ENCODE measurements at places on chromosomes 12 and 14.

GRCh38 chr14:96508900-96509299, 6.7 kb downstream of the PAPOLA start:
- DNase-seq = no peak

GRCh38 chr14:75141967-75142366, 15.1 kb upstream of the NEK9 start:
- no peak for DNase-seq

GRCh38 chr12:65879878-65880277, 55.6 kb downstream of the HMGA2 start:
- DNase-seq = no peak

GRCh38 chr14:103085106-103086091, 1.4 kb downstream of the LBHD2 start:
- DNase-seq = no peak

GRCh38 chr14:22387776-22388241, 201.2 kb downstream of the DAD1 start:
- no peak for DNase-seq

DNA sequence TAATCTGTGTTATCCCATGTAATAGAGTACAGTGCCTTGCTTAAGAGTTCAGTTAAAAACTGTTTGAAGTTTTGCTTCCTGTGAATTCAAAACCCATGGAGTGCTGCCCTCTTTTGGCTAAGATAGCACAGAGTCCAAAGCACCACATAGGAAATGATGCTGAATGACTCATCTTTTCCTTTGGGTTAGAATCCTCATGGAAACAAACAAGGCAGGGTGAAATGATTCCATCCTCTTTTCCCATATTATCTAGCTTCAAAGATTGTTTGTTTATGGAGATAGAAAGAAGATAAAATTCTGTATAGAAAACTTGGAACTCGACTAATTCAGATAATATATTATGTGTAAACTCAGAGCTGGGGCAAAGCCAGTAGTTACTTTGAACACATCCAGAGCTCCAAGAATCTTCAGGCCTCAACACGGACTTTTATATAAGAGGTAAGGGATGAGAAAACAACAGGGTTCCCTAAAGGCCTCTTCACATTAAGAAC, 87.4 kb downstream of the OTOGL start:
- DNase-seq = no peak

GRCh38 chr12:50634379-50634778, 129.5 kb upstream of the ATF1 start:
- DNase-seq = no peak

DNA sequence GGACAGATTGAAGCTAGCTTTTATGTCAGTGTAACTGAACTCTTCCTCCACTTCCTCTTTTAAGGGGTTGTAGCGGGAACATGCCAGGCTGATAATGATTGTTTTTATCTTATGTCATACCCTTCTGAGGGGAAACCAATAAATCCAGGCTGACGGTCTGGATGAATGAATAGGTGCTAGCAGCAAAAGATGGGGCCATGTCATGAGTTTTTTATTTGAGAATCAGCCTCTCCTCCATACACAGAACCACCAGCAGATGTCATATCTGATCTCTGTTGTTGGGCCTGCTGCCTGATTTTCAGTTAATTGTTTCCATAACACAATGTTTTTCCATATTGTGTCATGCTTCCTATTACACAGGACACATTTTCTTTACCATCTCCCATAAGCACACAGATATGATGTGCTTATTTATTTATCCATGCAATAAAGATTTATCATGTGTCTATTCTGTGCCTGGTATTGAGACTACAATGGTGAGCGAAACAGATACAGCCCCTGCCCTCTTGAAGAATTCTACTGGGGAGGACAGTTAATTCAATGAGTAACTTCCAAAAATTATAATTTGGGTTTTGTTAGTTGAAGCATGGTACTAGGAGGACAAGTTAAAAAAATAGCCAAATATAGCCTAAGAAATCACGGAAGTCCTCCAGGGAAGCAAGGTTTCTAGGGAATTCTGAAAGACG, 33.6 kb upstream of the CRY1 start:
- DNase-seq = no peak

DNA sequence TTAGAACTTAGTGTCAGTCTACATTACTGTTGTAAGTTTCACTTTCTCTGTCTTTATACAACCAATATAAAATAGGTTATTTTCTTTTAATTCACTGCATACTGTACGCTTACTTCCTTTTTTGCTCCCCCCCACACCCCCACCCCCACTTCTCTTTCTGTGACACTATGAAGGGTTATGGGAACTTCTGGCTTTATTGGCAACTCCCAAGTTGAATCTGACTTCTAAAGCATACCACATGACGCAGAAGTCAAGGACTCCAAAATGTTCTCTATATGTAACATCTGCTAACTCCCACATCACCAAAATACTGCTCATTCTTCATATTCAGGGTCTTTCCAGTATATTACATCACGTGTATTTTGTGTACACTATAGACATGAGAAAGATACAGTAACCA, 81.2 kb upstream of the ATXN7L3B start:
- no peak for DNase-seq

DNA sequence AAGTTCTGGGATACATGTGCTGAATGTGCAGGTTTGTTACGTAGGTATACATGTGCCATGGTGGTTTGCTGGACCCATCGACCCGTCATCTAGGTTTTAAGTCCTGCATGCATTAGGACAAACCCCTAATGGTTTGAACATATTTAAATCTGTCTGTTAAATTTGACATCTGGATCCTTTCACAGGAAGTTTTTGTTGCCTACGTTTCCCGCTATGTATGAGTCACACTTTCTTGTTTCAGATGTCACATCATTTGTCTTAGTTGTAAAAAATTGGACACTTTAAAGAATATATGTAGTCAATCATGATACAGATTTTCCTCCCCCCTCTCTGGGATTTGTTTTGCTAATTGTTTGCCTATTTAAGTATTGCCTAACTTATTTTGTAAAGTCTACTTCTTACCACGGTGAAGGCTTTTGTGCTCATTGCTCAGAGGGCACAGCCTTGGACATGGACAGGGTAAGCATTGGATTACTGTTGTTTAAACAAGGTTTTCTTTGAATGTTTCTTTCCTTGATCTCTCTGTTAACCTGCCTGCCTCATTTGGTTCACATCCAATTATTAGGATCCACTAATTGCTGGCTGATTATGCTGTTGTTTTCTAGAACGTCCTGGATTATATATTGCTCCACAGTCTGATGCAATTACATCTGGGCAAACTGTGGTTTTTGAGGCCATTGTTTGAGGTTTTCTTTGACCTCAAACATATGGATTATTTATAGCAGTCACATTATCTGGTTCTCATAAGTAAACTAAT, 1441.4 kb downstream of the AACS start:
- no peak for DNase-seq

- DNase-seq = no peak
These were observed 129.0 kb upstream of the HMGA2 start for GRCh38 chr12:65695113-65695865.

- DNase-seq = no peak
These were observed 84.4 kb downstream of the CMKLR1 start for GRCh38 chr12:108254517-108255251.

DNA sequence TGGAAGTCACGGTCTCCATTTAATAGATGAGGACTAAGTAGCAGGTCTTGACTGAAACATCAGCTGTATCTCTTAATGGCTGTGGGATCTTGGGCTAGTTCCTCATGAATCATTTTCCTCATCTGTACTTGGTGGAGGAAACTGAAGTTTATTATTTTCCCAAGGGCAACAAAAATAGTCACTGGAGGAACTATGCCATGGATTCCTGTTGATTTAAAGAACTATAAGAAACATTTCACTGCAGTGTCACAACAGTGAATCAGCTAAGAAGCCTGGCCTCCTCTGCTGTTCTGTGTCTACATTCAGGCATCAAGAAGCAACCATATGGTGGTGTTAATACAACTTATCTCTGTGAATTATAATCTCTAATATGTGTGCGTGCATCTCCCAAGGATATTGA, 200.5 kb downstream of the STXBP6 start:
- no peak for DNase-seq

DNA sequence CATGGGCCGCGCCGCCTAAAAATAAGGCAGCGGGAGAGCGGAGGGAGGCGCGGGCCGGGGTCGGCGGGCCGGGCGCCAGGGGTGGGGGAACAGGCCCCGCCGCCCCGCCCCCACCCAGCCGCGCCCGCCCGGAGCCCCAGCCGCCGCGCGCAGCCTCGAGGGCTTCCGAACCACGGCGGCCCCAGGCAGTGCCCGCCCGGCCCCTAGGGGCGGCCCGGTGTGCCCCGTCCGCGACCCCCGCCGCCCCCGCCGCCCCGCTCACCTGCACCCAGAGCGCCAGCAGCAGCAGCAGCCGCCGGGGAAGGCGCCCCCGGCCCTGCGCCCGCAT, 519 bp downstream of the JAG2 start:
- no peak for DNase-seq

- DNase-seq = no peak
These were observed 67.2 kb upstream of the PTGR2 start for GRCh38 chr14:73784181-73784987.

DNA sequence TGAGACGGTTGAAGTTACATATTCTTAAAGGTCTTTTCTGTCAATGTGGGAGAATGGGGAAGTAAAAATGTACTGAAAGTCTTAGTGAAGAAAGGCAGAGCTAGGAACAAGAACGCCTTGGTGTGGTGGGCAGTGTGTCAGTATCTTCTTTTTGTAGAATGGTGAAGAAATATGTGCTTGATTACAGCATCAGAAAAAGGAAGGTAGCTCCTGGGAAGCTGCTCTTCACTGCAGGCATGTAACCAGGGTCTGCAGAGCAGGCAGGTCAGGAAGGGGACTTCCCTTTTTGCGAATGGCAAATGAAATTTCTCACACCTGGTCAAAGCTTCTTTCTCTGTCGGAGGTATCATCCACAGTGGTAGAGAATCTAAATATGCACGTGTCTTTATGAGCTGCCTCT, 226.2 kb downstream of the ADAMTS20 start:
- no peak for DNase-seq

DNA sequence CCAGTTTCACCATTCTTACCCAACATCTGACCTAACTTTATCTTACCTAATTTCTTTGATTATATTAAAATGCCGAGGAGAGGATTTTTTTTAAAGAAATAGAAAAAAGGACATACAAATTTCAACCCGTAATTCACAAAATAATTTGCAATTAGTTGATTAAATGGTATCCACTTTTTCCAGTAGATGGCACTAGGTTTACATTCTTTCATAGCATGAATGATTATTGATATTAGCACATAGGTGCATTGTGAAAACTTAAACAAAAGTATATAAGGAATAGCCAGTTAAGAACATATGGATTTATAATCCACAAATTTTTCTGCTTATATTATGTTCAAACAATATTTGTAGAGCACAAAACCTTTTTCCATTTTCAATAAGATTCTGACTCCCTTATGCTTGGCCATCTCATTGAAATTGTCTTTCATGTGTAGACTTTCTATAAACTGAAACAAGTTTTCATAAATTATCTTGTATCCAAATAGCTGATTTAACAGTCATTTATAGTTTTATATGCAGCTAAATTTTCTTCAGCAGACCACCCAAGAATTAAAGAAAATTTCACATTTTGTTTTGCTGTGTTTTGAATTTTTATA, 35.3 kb downstream of the MSRB3 start:
- DNase-seq = no peak

DNA sequence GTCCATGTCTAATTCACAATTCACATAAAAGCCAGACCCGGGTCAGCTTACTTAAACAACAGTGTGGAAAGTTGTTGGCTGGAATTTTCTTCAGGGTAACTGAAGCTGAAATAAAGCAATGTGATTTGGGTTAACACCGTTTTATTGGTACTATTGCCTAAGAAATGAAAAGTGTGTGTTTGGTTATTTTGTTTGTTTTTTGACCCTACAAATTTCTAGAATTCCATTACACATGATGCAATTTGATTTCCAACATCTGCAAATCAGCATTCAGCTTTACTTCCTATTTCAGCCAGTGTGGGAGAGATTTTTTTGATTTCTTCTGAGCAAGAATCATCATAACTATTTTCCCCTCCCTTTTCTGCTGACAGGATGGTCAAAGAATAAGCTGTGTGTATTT, 45.7 kb upstream of the CLMN start:
- no peak for DNase-seq

GRCh38 chr14:81589381-81590065, 55.9 kb upstream of the SEL1L start:
- DNase-seq = no peak

DNA sequence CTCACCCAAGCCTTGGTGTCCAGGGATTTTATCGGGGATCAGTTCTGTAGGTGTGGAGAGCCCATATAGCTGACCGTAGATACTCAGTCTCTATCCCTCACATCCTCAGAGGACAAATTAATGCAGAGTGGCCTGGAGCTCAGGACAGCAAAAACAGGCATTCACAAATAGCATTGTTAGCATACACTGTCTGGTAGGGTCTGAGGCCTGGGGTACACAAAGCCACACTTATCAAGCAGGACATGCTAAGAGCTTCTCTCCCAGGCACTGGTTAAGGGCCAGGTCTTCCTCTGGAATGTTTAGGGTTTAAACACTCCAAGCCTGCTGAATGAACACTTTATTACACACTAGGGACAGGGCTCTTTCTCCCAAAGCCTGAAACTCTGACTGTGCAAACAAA, 253.2 kb downstream of the NEDD1 start:
- no peak for DNase-seq

- no peak for DNase-seq
These were observed 16.3 kb upstream of the GALNT9 start for GRCh38 chr12:132345561-132346200.

Data from stimulated activated CD8-positive, alpha-beta memory T cell treated with anti-CD3 and anti-CD28 coated beads, Interleukin-4, amount 100 ng/mL, for 1 hour (primary cell).